ENCODE measurements at places on chromosomes 6 and 20.
A peak's percentile ranks its signal among the peaks of the same experiment; 100 is the strongest.

DNA sequence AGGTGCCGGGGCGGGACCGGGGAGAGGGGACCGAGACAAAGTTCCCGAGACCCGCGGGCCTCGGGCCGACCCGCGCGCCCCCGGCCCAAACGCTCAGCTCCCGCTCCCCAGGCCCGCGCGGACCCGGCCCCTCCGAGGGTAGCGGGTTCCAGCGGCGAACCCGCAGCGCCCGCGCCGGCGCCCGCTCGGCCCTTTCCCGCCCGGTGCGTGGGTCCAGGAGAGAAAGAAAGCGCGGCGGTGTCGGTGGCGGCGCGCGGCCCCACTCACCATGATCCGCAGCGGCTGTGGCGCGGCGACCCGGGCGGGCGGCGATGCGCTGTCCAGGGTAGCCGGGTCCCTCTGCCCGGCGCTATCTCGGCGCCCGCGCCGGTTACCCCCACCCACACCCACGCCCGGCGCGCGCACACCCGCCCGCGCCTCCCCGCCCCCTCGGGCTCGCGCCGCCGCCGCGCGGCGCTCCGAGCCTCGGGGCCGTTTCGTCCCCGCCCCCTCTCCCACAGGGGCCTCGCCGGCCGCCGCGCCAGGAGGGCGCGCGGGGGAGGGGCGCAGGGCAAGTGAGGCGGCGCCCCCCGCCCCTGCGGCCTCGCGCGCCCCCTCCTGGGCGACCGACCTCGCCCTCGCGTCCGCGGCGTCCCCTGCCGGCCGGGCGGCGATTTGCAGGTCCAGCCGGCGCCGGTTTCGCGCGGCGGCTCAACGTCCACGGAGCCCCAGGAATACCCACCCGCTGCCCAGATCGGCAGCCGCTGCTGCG, at the start of gene ELOVL2:
Gene ELOVL2, minus strand, starts transcription at position 345 of the 751 bp plus-strand sequence. Its CDS starts 75 bp downstream, at position 270.
- peak; percentile 69 for DNase-seq

DNA sequence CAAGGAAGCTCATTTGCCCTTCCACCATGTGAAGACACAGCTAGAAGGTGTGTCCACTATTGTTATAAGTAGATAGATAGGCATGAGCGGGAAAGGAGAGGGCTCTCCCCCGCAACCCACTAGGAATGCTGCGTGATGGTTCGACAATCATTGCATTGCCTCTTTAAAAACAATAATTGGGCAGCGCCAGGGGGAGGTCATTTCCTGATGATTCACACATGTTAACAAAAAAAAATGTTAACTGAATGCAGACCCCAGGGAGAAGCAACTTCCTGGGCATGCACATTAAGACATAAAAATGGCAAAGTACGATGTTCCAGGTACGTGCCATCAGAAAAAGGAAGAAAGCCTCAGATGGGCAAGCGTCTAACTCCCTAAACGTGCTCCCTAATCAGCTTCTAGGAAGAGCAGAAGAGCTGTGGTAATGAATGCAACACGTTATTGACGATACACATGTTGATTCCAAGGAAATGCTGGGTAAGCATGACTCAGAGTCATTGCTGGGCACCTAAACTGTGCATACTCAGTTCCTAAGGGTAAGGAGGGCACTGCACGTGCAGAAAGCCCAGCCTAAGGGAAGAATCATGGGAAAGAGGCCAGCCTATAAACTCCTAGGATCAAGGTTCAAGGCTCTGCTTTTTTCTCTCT, 113.7 kb downstream of the FAM217A start:
- DNase-seq: peak; percentile 47

DNA sequence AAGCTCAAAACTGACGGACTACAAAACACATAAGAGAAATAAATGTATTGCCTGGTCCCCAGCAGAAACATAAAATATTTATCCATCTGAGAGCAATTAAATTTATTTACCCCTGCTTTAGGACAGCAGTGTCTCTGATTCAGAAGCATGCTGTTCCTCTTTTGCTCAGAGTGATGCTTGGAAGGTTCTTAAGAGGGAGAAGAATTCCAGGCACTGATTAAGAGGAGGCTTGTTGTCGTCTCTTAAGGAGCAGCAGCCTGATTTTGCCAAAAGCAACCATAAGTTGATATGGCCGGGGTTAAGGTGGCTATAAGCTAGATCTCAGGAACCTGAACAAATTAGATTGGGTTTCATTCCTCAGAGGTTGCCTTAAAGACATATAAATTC, 25.8 kb downstream of the CAP2 start:
- DNase-seq: peak; percentile 19

DNA sequence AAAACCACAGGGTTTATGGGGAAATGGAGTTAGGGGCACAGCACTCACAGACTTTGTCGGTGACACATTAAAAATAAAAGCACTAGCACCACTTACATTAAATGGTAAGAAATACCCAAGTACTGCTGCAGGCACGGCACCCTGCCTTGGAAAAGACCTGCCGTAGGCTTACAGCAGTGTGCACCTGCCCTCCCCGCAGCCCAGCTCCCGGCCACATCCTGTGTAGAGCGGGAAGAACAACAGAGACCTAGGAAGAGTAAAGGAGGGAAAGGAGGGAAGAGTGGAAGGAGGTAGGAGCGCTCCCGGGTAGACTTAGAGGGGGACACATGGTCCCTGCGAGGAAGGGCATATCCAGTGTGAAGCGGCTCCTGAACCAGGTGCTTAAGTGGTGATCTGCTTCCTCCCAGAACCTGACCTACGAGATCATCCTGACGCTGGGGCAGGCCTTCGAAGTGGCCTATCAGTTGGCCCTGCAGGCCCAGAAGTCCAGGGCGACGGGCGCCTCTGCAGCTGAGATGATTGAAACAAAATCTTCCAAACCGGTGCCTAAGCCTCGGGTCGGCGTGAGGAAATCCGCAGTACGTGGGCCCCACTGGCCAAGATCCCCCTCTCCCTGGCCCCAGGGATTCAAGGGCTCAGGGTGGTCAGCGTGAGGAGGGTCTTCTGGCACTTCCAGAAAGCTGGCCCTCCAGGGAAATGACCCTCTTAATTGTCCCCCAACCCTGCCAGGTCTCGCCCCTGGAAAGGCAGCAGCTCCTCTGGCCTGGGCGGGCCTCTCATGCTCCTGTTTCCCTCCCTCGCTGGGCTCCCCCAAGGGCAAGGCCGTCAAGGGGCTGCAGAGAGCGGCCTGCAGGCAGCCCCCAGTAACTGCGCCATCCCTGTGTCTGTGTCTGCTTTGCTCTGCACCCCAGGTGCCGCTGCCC, 55.5 kb downstream of the TCP11 start:
- no peak for DNase-seq

DNA sequence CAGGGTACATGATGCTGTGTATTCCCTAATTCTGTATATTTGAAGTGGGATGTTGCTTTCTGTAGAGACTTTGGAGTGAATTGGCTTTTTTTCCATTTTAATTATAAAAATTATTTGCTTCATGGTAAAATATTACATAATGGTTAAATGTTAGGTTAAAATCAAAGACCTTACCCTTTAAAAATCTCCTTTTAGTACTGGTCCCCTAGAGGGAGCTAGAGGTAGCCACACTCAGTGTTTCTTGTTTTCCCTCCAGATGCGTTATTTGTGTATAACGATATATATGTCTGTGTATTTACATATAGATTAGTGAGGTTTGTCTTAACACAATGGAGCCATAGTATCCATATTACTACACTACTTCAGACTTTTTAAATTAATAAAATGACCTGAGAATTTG, 146.7 kb downstream of the PLCB4 start:
- no peak for DNase-seq

DNA sequence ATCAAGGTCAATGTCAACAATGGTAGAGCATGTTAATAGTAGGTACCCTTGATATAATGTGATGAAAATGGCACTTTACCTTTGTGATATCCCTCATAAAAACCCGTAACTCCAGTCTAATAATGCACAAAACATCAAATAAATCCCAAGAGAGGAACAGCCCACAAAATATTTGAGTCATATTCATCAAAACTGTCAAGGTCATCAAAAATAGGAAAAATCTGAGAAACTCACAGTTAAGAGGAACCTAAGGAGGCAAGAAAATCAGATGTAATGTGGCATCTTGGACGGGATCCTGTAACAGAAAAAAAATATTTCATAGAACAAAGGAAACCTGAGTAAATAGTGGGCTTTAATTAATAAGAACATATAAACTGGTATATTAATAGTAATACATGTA, 25.5 kb upstream of the OSTM1 start:
- no peak for DNase-seq

- DNase-seq: no peak
Observed at GRCh38 chr6:43170417-43170930, 595 bp upstream of the SRF start.

DNA sequence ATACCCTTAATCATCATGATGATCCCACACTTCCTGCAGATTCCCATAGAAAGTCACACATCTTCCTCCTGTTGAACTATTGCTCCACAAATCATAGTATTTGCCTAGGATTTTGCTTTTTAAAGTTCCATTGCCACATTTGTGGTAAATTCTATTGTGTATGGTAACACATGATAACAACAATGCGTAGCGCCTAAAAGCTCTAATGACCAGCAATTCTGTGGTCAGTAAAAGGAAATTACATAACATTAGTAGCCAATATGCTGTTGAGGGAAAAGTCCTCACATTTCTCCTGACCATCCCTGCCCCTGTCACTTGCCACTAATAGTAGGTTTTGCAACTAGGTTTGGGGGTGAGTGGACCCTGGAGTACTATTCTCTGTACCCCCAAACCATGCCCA, 31.8 kb upstream of the PDE7B start:
- DNase-seq: no peak

DNA sequence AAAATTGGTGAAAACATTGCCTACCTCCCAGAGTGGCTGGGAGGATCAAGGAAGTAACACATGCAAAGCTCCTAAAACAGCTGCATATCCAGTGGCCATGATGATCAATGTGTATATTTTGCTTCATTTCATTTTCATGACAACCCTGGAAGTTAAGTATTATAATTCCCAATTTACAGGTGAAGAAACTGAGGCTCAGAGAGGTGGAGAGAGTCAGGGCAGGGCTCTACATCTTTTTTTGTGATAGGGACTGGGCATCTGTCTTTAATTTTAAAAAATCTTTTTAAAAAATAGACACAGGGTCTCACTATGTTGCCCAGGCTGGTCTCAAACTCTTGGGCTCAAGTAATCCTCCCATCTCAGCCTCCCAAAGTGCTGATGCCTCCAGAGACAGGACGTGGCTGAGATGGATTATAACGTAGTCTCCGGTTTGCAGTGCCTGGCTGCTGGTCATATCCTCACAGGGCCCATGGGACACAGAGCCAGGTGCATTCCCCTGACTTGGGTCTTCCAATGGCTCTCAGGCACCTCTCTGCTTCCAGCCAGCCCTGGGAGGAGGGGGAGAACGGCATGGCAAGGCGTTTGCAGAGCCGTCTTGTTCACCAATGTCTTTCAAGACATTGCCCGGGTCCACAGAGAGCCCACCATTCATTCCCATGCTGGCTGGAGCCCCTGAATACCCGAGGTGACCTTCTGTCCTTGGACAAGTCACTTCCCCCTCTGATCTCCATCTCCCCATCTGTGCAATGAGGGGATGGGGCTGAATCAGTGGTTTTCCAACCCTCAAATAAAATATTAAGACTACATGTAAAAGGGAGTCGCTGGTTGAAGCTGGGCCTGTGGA, 38.3 kb downstream of the HNF4A start:
- DNase-seq: no peak

DNA sequence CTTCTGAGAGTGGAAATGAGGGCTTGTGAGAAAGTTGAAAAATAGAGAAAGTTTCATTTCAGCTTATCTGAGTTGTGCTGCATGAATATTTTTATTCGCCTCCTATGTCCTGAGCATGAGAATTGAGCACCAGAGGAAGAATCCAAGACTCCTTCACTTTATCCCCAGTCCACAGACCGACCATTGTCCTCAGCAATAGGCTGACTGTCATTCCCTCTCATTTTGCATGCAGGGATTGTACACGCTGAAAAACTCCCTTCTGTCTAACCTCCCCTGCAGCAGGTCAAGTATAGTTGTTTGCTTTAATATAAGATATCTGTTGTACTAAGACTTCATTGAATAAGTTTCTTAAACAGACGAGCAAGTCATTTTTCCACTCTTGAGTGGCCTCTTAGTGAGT, 437.6 kb downstream of the PRKN start:
- DNase-seq: no peak

DNA sequence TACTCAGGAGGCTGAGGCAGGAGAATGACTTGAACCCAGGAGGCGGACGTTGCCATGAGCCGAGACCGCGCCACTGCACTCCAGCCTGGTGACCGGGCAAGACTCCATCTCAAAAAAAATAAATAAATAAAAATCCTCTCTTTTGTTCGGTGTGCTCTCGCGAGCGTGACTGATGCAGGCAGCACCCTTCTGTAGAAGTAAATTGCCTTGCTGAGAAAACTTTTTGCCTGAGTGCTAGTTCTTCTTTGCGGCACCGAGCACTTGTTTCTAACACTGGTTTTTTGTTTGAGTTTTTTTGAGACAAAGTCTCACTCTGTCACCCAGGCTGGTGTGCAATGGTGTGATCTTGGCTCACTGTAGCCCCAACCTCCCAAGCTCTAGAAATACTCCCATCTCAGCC, 30.5 kb downstream of the PLN start:
- no peak for DNase-seq

- peak; percentile 83 for DNase-seq
Observed at GRCh38 chr6:134175532-134176263, 123.3 kb upstream of the SLC2A12 start.

GRCh38 chr6:15791448-15792181, 128.8 kb upstream of the DTNBP1 start:
- DNase-seq: no peak

- no peak for DNase-seq
Observed at GRCh38 chr20:36482044-36482473, 59.3 kb upstream of the MYL9 start.

GRCh38 chr6:17847203-17847760, 140.2 kb downstream of the KIF13A start:
- no peak for DNase-seq

GRCh38 chr6:27154696-27155095, 92.8 kb upstream of the PRSS16 start:
- DNase-seq: no peak

DNA sequence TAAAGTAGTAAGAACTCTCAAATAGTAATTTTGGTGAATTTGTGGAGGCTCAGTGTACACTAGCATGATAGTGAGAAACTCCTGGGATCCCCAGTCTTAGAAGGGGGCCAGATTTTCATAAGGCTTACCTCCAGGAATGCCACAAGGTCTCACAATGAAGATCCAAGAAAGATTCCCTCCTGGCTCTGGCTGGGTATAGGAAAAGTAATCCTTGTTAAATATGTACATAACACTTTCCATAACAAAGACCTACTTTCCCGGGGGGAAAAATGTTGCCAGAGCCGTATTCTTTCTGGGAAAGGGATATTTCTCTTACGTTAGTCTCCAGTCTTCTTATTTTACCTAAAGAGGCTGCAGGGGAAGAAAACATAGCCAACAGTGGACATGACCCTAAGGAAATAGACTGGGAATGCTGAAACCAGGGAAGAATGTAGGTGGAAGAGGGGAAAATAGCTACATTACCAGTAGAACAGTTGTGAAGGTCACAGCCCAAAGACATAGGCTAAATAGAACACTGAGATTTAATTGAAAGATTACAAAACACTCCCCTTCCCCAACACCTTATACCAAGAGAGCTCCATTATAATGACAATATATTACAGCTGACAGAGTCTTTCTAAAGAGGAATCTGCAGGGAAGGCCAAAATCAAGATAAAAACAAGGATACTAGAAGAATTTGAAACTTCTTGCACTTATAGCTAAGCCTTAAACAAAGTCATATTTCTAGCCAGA, 34.9 kb upstream of the ISM1 start:
- no peak for DNase-seq

GRCh38 chr20:13008761-13009681, at the start of gene SPTLC3:
Gene SPTLC3 (plus strand): TSS chr20:13008972. CDS start chr20:13009268, 296 bp downstream.
- peak; percentile 33 for DNase-seq

Measured in EL (cell line).